Thoracic aorta (tissue), 2 donors: ENCODE measurements at places on chromosomes 12 and 14. TPM values are rescaled to one million over a fixed set of nuclear protein-coding genes. Genes with fewer than 3 reads are reported as not detected.

TNFRSF1A gene
- 311 TPM for total RNA-seq

PDE6H gene
- not detected for total RNA-seq

PLXNC1 gene
- total RNA-seq = 9.2 TPM

NOS1 gene
- 0.07 TPM for total RNA-seq

KRT6B gene
- 0.41 TPM for total RNA-seq

ASB8 gene
- 20.7 TPM for total RNA-seq

SHMT2 gene
- total RNA-seq = 60.4 TPM

DNA sequence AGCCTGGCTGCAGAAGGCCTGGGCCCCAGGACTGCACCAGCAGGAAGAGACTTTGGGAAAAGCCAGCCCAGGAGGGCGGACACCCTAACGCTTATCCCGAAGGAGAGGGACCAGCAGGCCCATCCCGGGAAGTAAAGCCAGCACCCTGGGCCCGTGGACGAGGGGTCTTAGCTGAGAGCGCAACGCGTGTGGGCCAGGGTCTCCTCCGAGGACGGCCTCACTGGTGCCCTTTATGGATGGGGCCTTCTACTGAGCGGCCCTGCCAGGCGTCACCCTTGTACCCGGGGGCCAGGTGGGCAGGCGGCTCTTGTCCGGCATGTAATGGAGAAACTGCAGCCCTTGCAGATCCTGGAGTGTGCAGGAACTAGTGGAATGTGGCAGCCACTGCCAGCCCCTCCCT lies 14.1 kb downstream of the TEDC1 start:
- no peak overlapping the region for H3K4me3 ChIP-seq
- no peak for DNase-seq
- no peaks in the 10 kb centered on the region for H3K36me3 ChIP-seq

GRCh38 chr12:98211909-98212695 lies 303.3 kb upstream of the TMPO start:
- H3K27me3 ChIP-seq = no peaks in the 10 kb centered on the region
- no peaks in the 10 kb centered on the region for H3K4me1 ChIP-seq
- no peak for DNase-seq
- no peak overlapping the region for H3K27ac ChIP-seq

DNA sequence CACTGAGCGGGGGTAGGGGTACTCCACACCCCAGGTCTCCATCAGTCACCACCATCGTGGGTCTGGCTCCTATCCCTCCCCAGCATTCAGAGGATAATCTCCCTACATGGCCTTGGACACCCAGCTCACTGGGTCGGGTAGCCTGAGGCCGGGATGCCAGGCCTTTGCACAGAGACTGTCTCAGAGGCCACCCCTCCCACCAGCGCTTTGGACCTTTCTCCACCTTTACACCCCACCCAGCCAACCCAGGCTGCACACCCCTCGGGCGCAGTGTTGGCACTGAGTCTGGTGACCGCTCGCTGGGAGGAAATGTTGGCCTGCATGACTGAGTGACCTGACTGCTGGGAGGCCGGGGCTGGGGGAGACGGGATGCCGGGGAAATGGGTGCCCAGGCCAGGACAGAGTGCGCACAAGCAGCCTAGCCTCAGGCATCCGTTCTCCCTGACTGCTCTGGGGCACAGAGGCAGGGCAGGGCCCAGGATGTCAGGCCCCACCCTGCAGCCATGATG lies 10.6 kb upstream of the LBHD2 start:
- DNase-seq = no peak
- H3K27me3 ChIP-seq = no peaks in the 10 kb centered on the region
- no peak overlapping the region for H3K4me3 ChIP-seq
- no peaks in the 10 kb centered on the region for H3K4me1 ChIP-seq
